Muscle of arm (tissue), 14 donors: ENCODE measurements at places on chromosomes 4 and X.

- DNase-seq = no peak
Measured at GRCh38 chrX:57266275-57266674, 20.2 kb upstream of the FAAH2 start.

DNA sequence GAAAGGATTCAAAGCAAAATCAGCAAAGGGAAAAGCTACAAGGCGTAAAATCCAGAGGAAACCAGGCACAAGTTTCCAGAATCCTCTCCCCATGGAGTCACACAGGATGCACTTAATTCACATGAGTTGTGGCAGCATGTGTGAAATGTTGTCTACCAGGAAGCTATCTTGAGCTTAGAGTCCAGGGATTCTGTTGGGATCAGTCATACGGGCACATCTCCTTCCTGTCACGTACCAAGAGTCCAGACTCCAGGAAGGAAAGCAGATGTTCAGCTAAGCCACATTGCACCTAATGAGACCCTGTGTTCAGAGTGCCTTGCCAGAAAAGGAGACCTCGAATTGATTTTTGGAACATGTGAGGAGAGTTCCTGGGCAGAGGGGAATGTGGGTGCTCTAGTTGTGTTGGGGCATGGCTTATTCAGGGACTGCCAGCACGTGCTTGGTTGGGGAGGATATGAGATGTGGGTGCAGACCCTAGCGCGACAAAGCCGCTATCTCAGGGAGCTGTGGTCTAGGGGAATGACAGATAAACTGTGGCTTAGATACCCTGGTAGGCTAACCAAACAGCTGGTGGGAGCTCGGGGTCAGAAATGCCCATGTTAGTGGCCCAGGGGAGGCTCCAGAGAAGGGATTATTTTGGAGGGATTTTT is 70.0 kb downstream of the EVC start:
- no peak for DNase-seq

DNA sequence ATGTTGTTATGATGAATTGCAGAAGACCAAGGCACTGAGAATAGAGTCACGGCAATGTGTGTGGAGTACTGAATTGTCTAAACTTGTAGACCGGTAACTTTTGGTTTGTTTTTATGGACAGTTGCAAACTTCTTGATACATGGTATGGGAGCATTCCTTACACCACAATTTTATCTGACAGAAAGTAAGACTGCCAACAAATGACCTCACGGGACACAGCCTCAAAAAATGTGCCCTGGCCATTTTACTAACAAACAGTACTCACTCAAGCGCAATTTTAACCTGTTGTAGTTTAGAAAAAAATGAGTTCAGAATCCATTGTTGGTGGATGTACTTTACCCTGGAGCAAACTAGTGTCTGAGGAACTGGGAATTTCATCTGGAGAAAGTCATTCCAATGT is 321.2 kb downstream of the CAMK2D start:
- DNase-seq = no peak

GRCh38 chrX:20434986-20435385 is 168.3 kb upstream of the RPS6KA3 start:
- peak; percentile 75 for DNase-seq

DNA sequence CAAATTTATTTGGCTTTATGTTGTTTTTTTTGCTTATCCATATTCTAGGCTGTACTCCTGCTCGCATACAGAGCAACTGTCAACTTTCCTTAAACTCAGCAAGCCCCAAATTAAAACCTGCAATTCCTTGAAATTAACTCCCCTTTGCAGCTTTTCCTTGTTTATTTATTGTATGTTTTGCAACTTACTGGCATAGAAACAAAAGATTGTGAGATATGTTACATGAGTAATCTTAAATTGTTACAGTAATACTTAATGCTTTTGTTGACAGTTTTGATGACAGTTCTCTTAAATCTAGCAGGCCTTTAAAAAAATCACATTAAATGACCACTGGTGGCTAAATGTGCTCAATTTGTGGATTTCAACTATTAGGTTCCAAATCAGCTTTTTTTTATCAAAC is 4.5 kb downstream of the DDX3X start:
- DNase-seq = no peak

DNA sequence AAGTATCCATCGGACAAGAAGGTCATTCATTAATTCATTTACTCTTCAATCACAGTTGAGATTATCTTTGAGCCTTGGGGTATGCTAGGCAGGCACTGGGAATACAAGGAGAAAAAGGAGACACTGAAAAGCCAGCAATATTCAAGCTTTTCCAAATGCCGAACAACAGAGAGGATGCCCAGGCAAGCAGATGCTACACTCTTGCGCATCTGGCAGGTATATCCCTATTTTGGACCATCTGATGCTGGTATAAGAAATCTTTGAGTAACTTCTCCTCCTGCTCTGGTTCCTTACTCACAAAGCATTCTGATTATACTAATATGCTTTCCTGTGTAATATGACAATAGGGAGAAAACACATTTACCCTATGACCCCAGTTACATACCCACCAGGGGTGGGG is 354.9 kb downstream of the CBLL2 start:
- DNase-seq = no peak

DNA sequence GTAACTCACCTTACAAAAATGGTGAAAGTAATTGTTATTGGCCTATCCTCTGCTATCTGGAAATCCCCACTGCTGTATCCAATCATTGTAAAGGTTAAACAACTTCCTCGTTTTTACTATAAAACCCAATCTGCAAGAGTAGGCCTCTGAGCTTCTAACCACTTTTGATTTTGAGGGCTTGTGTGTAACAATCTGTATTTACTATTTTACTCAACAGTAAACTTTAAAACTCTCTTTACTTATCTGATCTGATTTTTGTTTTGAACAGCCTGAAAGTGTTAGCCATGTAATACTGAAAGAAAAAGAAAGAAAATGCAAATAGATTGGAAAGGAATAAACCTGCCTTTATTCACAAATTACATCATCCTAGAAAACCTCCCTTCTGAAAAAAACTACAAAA is 63.1 kb downstream of the SLC10A7 start:
- no peak for DNase-seq

- DNase-seq = peak; percentile 33
Measured at GRCh38 chrX:9698576-9698975, 67.1 kb downstream of the GPR143 start.

DNA sequence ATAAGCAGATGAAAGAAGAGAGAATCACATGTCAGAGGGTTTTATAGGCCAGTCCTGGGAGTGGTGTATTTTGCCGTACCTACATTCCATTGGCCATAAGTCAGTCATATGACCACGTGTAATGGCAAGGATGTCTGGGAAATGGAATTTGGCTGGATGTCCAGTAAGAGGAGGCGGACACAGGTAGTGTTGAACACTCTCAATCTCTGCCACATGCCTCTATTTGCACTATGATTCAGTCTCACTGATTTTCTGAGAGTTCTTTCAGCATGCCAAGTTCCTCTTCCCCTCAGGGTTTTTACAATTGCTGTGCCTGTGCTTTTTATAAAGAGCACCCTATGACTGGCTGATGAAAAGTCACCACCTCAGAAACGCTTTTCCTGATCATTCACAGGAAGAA is 164.2 kb upstream of the GPR101 start:
- no peak for DNase-seq

DNA sequence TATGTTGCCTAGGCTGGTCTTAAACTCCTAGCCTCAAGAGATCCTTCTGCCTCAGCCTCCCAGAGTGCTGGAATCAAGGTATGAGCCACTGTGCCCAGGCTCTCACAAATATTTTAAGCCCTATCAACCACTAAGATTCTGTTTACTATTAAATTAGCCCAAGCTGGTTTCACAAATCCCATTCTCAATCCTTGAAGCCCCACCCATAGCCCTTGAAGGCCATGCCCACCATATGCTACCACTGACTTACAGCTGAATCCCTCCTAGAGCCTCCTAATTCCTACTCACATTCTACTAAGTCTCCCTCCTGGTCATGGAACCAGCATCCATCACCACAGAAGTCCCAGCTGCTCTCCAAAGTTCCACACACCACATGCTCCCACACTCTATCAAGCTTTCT is 9.7 kb downstream of the GRIPAP1 start:
- DNase-seq = no peak

GRCh38 chrX:123562342-123563146 is 170.3 kb downstream of the THOC2 start:
- DNase-seq = no peak
